ENCODE measurements at places on chromosomes 7 and 10. TPM values are rescaled to one million over a fixed set of nuclear protein-coding genes. Genes with fewer than 3 reads are reported as not detected.

DNA sequence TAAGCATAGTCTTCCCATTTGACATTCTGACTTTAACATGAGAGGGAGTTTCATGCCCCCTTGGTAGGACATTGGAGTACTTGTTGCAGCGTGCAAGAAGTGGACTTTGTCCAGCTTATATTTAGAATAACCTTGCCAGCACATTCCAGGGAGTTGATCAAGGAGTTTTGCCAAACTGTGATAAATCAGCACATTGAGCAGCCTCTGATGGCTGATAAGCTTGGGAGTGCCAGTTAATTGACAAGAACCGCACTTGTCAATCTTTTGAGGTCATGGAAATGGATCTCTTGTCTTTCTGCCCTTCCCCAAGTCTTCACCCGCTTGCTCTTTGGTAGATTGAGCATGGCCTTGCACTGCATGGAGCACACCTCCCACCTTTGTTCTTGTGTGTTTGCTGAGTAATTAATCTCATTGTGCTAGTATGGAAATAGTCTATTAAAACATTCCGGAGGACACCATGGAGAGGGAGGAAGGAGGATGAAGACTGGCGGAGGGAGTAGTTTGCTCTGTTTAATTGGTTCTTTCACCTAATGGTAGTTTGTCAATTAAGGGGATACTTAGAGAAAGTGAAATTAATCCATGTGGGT, 668.5 kb upstream of the GALNT17 start:
- DNase-seq: no peak

DNA sequence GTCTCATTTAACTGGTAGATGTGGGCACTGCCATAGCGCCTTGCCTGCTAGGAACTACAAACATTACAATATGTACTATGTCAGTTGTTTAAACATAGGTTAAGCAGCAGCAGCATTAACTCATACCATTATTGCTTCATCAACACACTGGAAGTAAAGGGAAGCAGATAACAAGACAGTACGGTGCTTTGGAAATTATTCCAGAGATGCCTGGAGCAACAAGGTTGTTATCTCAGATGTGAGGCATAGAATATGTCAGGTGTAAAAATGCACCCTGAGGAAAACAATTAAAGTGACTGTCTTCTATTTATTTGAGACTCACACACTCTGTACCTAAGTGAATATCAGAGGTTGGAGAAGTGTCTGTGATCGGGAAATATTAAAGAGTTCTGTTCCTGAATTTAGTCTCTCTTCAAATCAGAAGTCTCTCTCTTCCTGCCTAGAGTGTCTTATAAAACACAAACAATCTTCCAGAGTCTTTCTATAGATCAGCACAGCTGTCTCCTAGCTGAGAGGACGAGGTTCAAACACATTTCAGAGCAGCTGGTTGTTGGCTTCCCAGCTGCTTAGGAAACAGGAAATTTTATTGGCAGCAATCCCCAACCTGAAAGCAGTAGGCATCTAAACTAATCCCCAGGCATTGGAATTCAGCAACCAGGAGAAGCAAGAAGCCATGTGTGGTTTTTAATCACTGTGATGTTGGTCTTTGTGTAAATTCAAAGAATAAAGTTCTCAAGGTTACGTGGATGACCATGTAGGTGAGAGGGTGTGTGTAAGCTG, 994.4 kb upstream of the LRRTM3 start:
- no peak for DNase-seq

- DNase-seq: no peak
Observed at GRCh38 chr10:118980135-118980865, 49.2 kb upstream of the NANOS1 start.

DNA sequence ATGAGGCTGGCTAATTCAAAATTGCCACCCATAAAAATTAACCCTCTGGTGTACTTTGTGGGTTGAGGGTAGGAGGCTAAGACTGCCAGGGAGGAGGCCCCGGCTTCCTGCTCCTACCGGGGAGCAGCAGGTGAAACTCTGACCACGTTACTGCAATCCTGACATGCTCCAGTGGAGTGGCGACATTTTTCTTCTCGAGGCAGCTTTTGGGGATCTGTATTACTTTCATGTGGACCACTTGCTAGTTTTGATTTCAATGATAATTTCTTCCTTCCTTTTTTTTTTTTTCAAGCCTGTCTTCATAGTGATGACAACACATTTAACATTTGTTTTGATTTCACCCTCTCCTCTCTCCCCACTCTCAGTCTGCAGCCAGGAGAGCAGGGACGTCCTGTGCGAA, 14.6 kb downstream of the GATA3 start:
- DNase-seq: no peak

GRCh38 chr7:98571986-98572385, 45.1 kb upstream of the NPTX2 start:
- no peak for DNase-seq

The BTBD16 gene
- not detected for total RNA-seq

The MRPL32 gene
- 167 TPM for total RNA-seq

The MMD2 gene
- not detected for total RNA-seq

The PDSS1 gene
- 31.8 TPM for total RNA-seq
